Psoas muscle (tissue), 8 donors: ENCODE measurements at places on chromosomes 5 and 9. TPM values are rescaled to one million over a fixed set of nuclear protein-coding genes. Genes with fewer than 3 reads are reported as not detected.

PLAC8L1 gene
- not detected for total RNA-seq

ALDH1A1 gene
- total RNA-seq = 57.0 TPM

CENPP gene
- total RNA-seq = 7.6 TPM

PCDHGC4 gene
- 0.36 TPM for total RNA-seq

DBH gene
- total RNA-seq = not detected

DNAH5 gene
- total RNA-seq = 0.36 TPM

SQSTM1 gene
- total RNA-seq = 707 TPM

- no peak overlapping the region for H3K27ac ChIP-seq
- no peak for DNase-seq
- H3K4me3 ChIP-seq = no peak overlapping the region
- H3K27me3 ChIP-seq = no peaks in the 10 kb centered on the region
- H3K4me1 ChIP-seq = no peaks in the 10 kb centered on the region
Measured at GRCh38 chr9:90783964-90784363, 17.7 kb upstream of the SYK start.

- no peak overlapping the region for H3K27ac ChIP-seq
- no peak overlapping the region for H3K4me3 ChIP-seq
- peaks cover 3% of the 10 kb centered on the region for H3K4me1 ChIP-seq
- DNase-seq = no peak
- peaks cover 31% of the 10 kb centered on the region for H3K27me3 ChIP-seq
Measured at GRCh38 chr5:51380603-51381207, 2.5 kb upstream of the ISL1 start.

GRCh38 chr5:172791726-172792445, 20.9 kb upstream of the DUSP1 start:
- H3K27me3 ChIP-seq = no peaks in the 10 kb centered on the region
- peaks cover 68% of the 10 kb centered on the region for H3K4me1 ChIP-seq
- H3K27ac ChIP-seq = peak overlapping the region; percentile 77
- H3K36me3 ChIP-seq = no peaks in the 10 kb centered on the region

DNA sequence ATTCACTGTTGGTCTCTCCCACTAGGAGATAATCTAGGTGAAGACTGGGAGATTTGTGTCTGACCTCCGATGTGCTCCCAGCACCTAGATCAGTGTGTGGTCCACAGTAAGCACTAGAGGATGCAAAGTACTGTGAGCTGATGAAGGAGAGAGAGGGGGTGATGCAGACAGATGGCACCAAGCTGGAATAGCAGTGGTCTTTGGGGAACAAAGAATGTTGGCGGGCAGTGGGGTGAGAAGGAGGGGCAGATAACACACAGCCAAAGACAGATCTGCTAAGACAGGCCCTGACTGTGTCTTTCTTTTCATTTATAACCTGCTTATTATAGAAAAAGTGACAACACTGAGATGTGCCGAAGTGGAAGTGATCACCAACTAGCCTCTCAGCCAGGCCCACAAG, 37.5 kb downstream of the ERGIC1 start:
- DNase-seq = peak; percentile 15
- no peak overlapping the region for H3K4me3 ChIP-seq
- no peaks in the 10 kb centered on the region for H3K36me3 ChIP-seq
- peaks cover 80% of the 10 kb centered on the region for H3K4me1 ChIP-seq

GRCh38 chr5:73267766-73268435, 94.9 kb downstream of the TMEM174 start:
- no peak overlapping the region for H3K27ac ChIP-seq
- no peak for DNase-seq
- H3K27me3 ChIP-seq = peaks cover 4% of the 10 kb centered on the region
- no peaks in the 10 kb centered on the region for H3K4me1 ChIP-seq

GRCh38 chr9:123120131-123120530, 86.7 kb downstream of the GPR21 start:
- no peaks in the 10 kb centered on the region for H3K36me3 ChIP-seq
- peaks cover 8% of the 10 kb centered on the region for H3K4me1 ChIP-seq
- no peak overlapping the region for H3K4me3 ChIP-seq
- no peaks in the 10 kb centered on the region for H3K27me3 ChIP-seq
